HFF-Myc (cell line): ENCODE measurements at places on chromosomes 11 and 22.
A peak's percentile ranks its signal among the peaks of the same experiment; 100 is the strongest.

GRCh38 chr11:134425816-134426536 is 13.9 kb upstream of the B3GAT1 start:
- DNase-seq = no peak

GRCh38 chr11:32382339-32383049 is 52.8 kb downstream of the WT1 start:
- DNase-seq = no peak

DNA sequence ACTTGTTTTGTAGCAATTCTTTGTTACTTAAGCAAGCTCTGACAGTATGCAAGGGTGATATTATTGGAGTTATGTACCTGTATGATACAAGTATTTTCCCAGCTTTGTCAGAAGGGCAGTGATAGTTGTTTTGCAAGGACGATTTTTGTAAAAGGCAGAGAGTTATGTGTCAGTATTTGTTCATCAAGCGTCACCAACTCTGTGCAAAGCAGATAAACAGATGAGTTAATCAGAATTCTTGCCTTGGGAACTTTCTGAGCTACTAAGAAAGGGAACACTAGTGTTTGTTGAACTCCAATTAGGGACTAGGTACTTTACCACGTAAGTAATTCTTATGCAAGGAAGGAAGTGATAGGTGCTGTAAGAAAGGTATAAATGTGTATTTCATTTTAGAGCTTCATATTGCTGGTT is 1.4 kb downstream of the USP47 start:
- DNase-seq = no peak

GRCh38 chr11:73414977-73415651 is 38.9 kb downstream of the RELT start:
- no peak for DNase-seq

GRCh38 chr11:114811971-114812370 is 133.6 kb downstream of the NXPE2 start:
- no peak for DNase-seq

DNA sequence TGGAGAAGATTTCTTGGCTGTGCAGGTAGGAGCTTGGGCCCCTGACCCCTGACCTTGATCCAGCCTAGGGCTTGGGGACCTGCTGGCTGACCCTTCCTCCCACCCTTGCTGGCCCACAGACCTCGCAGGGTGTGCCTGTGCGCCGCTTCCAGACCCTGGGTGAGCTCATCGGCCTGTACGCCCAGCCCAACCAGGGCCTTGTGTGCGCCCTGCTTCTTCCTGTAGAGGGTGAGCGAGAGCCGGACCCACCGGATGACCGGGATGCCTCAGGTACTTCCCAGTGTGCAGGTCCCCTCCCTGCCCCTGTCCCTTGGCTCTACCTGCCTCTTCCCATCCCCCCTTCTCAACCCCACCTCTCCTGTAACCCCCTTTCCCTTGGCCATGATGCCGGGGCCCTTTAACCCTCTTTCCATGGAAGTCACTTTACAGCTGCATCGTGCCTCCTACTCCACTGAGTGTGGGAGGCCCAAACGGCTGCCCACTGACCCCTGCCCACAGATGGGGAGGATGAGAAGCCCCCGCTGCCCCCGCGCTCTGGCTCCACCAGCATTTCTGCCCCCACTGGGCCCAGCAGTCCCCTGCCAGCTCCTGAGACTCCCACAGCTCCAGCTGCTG is 3.8 kb downstream of the INPPL1 start:
- no peak for DNase-seq

DNA sequence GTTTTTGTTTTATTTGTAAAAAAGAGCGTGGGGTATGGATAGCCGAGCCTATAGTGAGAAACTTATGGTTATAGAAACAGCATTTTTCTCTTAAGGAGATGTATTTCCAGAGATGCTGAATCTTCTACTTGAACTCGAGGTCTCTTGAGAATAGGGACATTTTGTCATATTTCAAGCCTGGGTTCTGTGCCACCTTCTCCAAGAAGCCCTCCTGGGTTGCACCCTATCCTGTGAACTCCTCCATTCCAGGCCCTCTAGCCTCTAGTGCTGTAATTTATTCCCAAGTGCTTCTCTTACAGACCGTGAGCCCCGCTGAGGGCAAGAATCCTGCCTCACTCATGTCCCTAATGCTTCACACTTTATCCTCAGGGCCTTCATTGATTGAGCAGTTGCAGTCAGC is 108.6 kb downstream of the KIAA1671 start:
- no peak for DNase-seq

DNA sequence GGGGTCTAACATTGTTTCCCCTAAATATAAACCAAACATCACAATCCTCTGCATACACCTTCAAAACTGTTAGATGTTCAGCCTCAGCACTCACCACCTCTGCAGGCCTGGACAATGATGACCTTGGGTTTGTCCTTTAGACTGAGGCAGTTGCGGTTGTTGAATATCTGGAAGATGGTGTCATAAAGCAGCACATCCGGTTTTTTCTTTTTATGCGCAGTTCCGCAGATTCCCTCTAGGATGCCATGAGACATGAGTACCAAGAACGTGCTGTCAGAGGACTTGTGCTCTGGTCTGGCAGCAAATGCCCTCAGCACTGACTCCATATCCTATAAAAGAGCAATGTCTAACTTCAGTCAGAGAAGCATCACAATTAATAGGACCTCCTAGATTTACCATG is 22.8 kb downstream of the CASP5 start:
- peak; percentile 33 for DNase-seq

GRCh38 chr11:440065-441042 is 1.5 kb downstream of the ANO9 start:
- no peak for DNase-seq

DNA sequence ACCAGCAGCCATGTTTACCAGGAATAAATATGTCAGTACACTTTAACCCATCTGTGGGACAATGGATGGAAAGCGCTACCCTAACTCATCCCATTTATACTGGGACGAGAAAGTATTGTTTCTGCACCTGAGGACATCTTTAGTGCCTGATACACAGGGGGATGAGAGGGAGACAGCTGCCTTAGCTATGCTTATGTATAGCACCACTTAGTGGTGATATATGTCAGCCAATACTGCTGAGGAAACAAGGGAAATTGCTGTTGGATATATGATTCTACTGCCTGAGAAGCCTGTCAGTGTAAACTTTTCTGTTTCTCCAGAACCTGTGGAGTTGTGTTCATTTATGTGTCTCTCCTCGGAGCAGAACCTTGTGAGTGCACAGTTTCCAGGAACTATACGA is 13.3 kb upstream of the CEP295 start:
- DNase-seq = no peak

GRCh38 chr22:48154943-48155240 is 1392.4 kb downstream of the TBC1D22A start:
- DNase-seq = no peak

GRCh38 chr11:103902994-103903393 is 133.4 kb upstream of the DDI1 start:
- no peak for DNase-seq

DNA sequence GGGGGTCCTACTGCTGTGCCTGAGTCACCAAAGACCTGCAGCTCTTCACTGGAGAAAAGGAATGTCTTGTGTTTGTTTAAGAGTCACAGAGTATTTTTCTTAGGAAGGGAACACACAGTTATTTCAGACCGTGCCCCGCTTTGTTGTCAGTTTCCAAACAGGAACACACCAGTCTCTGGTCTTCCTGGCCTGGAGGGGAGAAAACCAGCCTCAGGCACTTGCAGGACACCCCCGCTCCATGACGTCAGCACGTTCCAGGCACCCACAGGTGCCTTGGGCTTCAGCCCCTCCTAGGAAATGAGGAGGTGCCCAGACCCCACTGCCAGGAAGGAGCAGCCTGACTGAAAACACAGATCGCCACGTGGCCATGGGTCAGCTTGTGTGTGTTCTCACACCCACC is 5.4 kb downstream of the DEAF1 start:
- no peak for DNase-seq

- DNase-seq = no peak
Measured at GRCh38 chr11:69425444-69425843, 56.0 kb upstream of the LINC01488 start.

GRCh38 chr11:124861670-124862069 is 3.6 kb upstream of the ROBO3 start:
- DNase-seq = no peak

GRCh38 chr11:40397141-40397540 is 1062.3 kb downstream of the LRRC4C start:
- DNase-seq = no peak

- DNase-seq = no peak
Measured at GRCh38 chr22:40567106-40567505, 69.4 kb downstream of the MRTFA start.

DNA sequence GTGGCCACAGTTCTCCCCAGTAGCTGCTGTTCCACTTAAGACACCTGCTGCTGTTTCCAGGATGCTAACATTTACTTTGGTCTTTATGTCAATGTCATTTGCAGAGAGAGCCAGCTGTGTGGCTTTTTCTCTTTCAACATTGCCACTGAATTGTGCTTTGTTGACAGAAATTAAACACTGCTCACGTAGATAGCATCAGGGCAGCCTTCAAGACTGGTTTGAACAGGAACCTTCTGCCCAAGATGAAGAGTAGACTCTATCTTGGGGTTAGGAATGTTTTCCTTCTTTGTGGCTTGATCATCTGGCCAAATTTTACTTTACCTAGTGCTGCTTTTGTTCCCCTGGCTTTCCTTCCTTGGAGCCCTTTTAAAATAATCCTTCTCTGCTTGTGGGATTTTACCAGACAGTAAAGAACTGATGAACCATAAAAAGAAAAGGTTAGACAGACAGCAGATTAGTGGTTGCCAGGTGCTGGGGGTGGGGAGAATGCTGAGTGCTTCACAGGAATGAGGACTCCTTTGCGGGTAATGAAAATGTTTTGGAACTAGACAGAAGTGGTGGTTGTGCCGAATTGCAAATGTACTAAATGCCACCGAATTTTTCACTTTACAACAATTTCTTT is 22.7 kb upstream of the XBP1 start:
- no peak for DNase-seq

DNA sequence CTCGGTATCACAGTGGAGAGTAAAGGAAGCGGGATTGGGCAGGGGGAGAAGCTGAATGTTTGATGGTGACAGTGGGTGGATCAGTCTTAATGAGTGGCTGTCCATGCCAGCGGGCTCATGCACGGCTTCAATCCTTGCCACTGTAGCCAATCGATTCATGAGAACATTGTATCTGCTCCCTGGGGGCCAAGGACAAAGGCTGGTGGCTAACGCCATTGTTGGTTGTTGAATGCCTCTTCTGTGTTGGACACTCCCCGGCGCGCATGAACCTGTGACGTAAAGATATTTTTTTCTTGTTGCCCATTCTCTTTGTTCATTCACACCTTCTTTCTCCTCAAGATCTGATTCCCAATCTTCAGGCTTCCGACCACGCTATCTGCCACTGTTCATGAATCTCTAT is 20.9 kb upstream of the ATXN10 start:
- no peak for DNase-seq

DNA sequence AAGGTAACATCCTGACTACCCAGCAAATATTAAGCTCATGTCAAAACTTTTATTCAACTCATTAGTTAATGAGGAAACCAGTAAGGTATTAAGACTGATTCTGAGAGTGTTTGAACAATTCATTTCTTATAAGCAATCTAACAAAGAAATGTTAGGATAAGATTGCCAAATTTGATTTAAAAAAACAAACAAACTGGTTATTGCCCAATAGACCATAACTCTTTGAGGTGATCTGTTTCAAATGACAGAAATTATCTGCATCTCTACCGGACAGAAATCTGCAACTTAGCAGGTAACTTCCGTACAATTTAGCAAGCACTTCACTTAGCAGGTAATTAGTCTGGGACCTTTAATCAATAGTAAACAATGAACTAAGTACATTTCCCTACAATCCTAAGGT is 82.9 kb upstream of the BARX2 start:
- no peak for DNase-seq

DNA sequence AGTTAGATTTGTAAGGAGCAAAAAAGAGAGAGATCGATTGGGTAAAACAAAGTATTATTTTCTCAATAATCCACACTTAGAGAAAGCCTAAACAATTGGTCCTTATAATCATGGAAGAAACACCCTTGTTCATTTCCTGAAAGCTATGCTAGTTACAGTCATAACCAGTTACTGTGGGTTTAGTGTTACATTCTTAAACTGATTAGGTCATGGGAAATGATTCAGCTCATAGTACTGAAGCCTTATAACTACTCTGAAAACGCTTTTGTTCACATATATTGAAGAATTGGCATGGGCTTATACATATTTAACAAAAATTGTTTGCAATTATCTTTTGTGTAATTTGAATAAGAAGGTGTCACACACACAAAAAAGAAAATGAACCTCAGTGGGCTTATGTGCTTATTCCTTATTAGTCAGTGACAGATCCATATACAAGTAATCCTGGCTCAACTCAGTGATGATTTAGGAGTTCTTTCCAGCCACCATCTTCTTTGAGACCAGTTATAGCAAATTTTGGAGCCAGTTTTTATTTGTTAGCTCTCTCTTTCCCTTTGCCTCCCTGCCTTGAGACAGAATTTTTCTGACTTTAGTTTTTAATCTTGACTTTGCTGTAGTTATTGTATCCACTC is 198.5 kb upstream of the CTSC start:
- peak; percentile 58 for DNase-seq

GRCh38 chr22:47206666-47207218 is 444.3 kb downstream of the TBC1D22A start:
- DNase-seq = no peak

- DNase-seq = no peak
Measured at GRCh38 chr11:21896216-21896615, 296.7 kb upstream of the ANO5 start.

DNA sequence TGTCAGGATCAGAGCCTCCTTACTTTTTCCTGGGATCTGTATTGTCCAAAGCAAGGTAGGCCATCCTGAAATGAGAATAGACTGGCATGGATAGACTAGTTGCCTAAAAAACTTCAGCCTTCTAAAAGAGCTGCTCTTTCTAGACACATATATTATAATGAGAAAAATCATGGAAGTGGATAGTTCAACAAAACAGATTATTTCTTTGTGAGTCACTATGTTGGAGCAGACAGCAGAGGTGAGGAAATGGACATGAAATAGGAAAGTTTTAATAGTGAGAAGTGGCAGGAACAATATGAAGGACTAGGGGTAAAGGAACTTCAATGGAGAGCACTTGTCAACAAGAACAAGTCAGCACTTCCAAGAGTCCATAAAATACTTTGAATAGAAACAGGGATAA is 101.9 kb upstream of the ANO3 start:
- no peak for DNase-seq

DNA sequence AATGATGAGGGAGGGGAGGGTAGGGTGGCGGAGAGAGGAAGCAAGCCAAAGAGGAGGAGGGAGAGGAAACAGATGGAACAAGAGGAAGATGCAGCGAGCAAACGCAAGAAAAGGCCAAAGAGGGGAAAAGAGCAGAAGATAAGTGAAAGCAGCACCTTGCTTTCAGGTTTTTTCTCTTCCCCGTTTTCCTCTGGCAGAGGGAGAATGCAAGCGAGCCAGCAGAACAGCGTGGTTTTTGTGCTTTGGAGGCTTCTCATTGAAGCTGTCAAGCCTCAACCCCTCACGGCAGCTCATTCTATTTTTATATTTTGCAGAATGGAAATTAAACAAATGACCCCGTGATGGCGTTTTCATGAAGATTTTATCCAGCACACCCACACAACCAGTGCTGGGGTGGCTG is 67.1 kb upstream of the GRAMD1B start:
- DNase-seq = no peak
